MCF 10A (cell line): ENCODE measurements at places on chromosomes 4 and X. TPM values are rescaled to one million over a fixed set of nuclear protein-coding genes. Genes with fewer than 3 reads are reported as not detected.

DNA sequence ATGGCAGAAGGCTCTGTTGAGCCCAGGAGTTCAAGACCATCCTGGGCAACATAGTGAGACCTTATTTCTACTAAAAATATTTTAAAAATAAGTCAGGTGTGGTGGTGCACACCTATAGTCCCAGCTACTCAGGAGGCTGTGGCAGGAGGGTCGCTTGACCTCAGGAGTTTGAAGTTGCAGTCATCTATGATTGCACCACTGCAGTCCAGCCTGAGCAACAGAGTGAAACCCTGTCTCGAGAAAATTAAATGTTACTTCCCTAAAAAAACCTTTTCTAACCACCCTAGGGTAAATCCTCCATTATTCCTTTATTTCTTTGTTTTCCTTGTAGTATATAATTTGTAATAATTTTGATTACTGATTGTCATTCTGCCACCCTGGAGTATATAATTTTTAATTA lies 7.9 kb downstream of the FAM200B start:
- no peak for DNase-seq

DNA sequence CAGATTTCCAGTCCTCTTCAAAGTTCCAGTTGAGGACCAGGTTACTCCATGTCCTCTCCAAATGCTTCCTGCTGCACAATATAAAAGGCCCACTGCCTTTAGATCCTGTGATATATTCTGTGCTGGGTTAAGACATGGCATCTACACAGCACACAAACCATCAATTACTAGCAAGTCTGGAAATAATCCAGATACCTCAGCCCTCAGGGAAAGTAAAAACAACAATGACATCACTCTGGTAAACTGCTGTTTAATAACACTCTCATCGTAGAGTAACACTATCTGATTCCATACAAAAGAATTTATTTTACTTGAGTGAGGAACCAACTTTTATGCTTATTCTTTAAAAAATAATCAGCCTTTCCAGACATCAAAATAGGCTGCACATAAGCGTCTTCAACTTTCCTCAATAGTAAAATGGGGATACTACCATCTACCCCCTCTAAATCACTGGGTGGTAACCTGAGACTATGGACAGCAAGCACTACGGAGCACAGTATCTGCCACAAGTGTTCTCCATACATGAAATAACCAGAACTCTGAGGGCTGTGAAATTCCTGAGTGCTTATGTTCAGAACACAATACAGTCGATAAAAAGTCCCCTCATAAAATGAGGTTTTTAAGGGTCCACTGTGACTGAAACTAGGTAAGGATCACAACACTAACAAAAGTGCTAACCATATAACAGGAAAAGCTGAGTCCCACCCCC lies 53.4 kb downstream of the ABCG2 start:
- peak; percentile 80 for DNase-seq

- DNase-seq: peak; percentile 9
Measured at GRCh38 chr4:76011700-76012387, 4.5 kb upstream of the CXCL9 start.

DNA sequence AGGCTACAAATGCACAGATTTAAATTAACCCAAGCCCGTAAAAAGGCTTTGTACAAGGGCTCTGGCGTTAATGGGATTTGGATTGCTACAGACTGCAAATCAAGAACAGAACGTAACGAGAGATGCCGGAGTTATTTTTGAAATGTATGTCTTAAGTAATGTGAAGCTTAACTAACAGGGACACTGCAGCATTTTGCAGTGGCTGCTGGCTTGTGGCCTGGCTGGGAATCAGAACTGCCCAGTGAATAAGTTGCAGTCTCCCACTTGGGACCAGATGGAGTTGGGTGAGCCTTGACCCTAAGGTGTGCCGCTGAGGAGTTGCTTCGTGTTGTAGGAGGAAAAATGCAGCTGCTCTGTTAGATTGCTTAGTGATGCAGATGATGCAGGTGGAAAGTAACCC lies 318.4 kb downstream of the DHX15 start:
- DNase-seq: no peak

GRCh38 chr4:99062120-99062519 lies 26.5 kb downstream of the ADH5 start:
- no peak for DNase-seq

Gene GLUD2
- 0.32 and 0.63 TPM in 2 replicates for total RNA-seq

DNA sequence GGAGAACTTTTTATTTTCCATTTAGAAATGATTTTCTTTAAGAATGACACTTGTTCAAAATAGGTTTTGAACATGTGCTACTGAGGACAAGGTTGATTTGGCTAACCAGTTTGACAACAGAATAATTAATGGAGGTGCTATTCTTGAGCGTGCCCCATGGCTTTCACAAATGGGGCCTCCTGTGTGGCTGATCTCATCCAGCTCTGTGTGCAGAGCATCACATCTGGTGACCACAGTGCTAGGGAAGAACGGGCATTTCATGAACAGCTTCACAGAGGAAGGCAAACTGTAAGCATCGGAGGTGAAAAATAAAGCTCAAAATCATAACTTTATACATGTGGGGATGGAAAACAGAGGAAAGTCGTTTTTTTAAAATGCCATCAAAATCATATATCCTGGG lies 148.6 kb downstream of the SOWAHB start:
- DNase-seq: no peak

- DNase-seq: peak; percentile 80
Measured at GRCh38 chrX:10119399-10119990, 37.3 kb upstream of the CLCN4 start.

DNA sequence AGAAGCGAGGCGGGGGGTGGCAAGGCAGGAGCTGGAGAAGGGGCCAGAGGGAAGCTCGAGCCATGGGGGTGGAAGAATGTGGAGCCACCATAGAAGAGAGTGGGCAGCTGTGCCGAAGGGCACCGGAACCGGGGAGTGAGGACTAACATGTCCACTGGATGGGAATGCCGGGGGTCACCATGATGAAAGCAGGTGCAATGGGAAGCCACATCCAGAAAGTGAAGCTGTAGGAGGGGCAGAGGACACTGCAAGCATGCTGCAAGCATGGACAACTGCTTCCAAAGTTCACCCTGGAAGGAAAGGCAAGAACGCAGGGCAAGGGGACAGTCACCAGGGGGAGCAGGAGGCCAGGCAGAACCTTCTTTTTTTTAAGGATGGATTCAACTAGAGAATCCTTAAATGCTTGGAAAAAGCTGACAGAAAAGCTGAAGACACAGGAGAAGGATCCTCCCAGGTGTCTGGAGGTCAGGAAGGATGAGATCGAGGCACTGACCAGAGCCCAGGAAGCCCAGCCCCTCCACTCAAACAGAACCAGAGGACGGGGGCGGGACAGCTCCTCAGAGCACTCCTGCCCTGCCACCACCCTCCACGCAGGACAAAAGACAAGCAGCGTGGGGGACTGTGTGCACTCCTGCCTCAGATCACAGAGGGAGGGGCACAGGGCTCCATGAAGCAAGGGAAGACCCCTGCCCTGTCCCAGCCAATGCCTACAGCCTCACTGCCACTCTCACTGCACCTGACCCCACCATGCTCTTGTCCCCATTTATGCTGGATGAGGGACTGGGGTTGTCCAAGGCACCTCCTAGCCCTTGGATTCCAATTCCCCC lies 169.2 kb downstream of the AFAP1 start:
- DNase-seq: peak; percentile 18

DNA sequence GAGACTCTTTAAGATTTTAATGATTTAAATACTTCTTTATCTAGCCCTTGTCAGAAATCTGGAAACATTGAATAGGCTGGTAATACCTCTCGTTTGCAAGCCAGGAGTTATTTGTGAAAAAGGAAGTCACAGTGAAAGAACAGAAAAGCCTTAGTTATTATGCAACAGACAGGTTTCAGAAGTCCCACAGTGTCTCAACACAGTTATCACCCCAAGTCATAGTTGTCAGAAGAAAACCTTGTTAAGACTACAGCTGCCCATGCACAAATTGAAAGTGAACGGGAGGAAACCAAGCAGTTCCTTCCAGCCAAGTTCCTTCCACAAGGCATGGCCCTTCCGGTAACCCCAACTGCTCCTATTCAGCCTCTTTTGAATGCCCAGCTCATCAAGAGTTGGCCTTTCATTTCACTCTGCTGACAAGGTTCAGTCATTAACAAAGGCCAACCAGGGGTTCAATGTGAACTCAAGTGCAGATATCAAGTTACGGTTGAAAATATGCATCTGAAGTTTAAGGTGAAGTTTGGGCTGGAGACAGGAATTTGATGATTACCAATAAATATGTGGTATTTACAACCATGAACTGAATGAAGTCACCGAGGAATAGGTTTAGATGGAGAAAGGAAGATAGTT lies 15.6 kb downstream of the ALPK1 start:
- DNase-seq: no peak

GRCh38 chr4:71382900-71383560 lies 44.2 kb downstream of the SLC4A4 start:
- no peak for DNase-seq

DNA sequence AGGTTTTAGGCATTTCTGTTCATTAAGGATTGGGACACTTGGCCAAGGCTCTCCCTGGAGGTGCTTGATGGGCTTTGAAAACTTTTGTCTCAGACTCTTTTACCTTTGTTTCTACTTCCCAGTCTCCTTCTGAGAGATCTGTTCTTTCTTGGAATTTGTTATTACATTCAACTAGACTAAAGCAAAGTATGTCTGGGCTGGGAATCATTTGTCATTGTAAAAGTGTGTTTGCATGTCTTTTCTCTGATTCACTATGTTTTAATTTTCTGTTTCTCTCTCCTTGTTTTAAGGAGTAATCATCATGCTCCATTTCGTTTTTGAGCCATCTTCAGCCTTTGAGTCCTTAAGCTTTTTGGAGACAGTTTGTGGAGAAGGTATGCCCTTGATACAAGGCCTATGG lies 12.2 kb upstream of the PGRMC2 start:
- DNase-seq: no peak

Gene STATH
- total RNA-seq: not detected in 2 replicates

DNA sequence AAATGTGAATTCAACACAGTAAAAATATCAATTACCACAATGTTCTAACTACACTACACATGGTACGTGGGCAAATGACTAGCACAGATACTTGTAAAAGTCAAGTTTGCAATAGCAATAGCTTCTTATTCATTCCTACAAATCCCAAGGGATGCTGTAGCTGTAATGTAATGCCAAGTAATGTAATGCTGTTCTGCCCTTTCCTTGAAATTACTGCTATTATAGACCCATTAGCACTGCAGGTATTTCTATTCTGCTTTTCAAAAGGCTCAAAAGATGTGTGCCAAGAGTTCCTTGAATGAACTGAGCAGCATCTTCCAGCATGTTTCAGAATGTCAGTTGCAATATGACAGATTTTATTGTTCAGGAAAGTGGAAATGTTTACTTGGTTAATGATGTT lies 129.9 kb upstream of the BANK1 start:
- DNase-seq: no peak

DNA sequence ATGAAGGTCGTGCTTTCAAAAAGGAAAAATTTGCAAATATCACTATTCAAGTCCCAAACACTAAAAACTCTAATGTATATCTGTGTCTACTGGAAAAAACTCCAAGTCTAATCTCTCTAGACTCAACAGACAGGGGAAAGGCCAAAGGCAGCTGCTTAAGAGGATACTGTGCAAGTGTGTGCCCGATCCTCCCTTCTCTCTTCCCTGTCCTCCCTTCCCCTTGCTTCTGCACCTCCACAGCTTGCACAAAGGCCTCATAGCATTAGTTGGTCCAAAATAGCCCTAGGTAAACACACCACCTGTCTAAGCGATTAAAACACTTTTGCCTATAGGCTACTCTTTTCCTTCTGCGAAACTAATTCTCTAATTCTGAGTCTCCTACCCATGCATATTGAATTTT lies 10.6 kb downstream of the C4orf54 start:
- DNase-seq: no peak

Gene FGF16
- total RNA-seq: not detected in 2 replicates

DNA sequence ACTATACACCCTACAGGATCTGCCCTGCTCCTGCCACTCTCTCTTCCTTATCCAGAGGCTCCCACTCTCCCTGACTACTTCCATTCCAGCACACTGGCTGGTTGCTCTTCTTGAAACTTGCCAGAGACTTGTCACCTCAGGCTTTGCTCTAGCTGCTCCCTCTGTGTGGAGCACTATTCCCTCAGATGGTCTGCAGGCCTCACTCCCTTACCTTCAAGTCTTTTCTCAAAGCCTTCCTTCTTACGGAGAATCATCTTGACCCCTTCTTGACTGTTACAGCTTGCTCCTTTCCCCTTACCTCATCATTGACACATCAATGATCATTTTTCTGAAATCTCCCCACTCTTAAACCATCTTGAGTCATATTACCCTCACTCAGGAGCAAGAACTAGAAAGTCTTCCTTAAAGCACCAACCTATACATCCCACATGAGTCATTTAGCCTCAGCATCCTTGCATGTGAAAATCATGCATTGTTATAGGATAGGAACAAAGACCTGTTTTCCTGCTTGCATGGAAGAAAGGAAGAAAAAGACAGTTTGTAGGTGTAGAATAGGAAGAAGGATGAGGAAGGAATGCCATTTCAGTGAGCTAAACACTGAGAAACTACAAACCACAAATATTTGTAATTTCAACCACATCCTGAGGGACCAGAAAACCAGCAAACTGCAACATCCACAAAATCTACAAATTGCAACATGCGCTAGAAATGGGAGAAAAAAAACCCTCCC lies 55.7 kb downstream of the ANTXR2 start:
- peak; percentile 46 for DNase-seq

Gene FANCB
- total RNA-seq: 1.9 and 2.7 TPM in 2 replicates

Gene VCX3B
- not detected in 2 replicates for total RNA-seq

Gene HSD17B11
- 4.3 and 4.8 TPM in 2 replicates for total RNA-seq

- DNase-seq: peak; percentile 22
Measured at GRCh38 chr4:17771284-17771908, 10.0 kb downstream of the FAM184B start.

- no peak for DNase-seq
Measured at GRCh38 chr4:162582180-162582579, 418.4 kb upstream of the FSTL5 start.

- peak; percentile 49 for DNase-seq
Measured at GRCh38 chr4:12724510-12724909, 759.6 kb downstream of the RAB28 start.

DNA sequence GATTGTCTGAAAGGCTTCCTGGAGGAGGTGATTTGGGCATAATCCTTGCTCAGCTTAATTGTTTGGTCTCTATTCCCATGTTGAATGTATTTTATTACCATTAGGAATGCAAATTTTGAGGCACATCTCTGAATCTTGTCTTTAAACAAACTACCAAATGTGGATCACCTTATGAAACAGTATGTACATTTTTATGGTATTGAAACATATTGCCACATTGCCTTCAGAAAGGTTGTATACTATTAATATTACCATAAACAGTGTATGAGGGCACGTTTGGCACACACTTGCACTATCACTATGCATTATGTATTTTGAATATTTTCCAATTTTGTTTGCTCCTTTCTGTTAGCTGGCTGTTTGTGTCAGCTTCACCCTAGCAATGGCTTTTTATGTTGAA lies 60.0 kb upstream of the ALB start:
- DNase-seq: no peak

Gene FHDC1
- 2.0 and 2.7 TPM in 2 replicates for total RNA-seq

- no peak for DNase-seq
Measured at GRCh38 chr4:181258569-181258968, 984.6 kb upstream of the TENM3 start.
